Stimulated activated CD8-positive, alpha-beta memory T cell treated with anti-CD3 and anti-CD28 coated beads, Interleukin-4, amount 100 ng/mL, for 4 hours (primary cell): ENCODE measurements at places on chromosomes 4 and X.

GRCh38 chrX:73877687-73878086 is 314.7 kb downstream of the CHIC1 start:
- DNase-seq: no peak

DNA sequence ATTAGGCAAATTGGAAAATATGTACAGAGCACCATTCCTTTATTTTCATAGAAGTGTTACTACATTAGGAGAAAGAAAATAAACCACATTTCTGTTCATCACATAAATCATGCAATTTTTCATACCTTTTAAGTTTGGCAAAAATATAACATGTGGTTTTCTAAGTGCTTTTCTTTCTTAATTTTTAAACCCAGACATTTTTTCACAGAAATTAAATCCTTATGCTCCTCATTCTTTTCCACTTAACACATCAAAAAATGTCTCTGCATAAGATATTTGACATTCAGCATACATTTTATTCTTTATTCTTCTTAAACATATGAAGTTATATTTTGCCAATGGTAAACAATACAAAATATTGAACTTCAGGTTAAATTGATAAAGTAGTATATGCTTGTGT is 826.6 kb upstream of the SLIT2 start:
- no peak for DNase-seq

- DNase-seq: no peak
These were observed 1467.4 kb downstream of the C4orf33 start for GRCh38 chr4:130563185-130563888.

- no peak for DNase-seq
These were observed 63.5 kb upstream of the WDR1 start for GRCh38 chr4:10179957-10180602.

DNA sequence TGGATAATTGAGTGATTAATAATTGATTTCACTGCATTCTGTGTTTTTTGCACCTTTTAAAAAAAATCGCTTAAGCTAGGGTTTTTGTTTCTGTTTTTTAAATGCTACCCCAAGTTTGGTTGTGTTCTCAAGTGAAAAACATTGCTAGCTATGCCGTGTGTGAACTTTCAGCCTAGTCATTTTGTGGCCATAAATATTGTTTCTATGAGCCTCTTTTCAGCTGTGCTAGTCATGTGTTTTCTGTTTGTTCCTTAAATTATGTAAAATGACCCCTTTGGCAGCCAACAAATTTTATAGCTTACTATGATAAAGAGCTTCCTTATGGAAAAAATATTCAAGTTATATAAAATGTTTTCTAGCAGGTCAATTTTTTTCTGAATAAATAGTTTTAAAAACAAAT is 59.1 kb downstream of the GALNT7 start:
- no peak for DNase-seq

DNA sequence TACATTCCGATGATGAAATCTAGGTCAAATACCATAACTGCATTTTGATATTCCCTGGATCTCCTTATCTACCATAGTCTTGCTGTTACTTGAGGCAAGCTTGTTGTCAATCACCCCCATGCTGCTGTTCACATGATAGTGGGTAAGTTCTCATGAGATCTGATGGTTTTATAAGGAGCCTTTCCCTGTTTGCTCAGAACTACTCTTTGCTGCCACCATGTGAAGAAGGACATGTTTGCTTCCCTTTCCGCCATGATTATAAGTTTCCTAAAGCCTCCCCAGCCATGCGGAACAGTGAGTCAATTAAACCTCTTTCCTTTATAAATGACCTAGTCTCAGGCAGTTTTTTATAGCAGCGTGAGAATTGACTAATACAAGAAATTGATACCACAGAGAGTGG is 432.0 kb downstream of the GLUD2 start:
- DNase-seq: no peak

- DNase-seq: no peak
These were observed 76.6 kb downstream of the TBC1D9 start for GRCh38 chr4:140679576-140679975.
